ENCODE measurements at places on chromosomes 6 and 20.

GRCh38 chr6:126017668-126018067 lies 31.3 kb downstream of the TRMT11 start:
- no peak for DNase-seq

DNA sequence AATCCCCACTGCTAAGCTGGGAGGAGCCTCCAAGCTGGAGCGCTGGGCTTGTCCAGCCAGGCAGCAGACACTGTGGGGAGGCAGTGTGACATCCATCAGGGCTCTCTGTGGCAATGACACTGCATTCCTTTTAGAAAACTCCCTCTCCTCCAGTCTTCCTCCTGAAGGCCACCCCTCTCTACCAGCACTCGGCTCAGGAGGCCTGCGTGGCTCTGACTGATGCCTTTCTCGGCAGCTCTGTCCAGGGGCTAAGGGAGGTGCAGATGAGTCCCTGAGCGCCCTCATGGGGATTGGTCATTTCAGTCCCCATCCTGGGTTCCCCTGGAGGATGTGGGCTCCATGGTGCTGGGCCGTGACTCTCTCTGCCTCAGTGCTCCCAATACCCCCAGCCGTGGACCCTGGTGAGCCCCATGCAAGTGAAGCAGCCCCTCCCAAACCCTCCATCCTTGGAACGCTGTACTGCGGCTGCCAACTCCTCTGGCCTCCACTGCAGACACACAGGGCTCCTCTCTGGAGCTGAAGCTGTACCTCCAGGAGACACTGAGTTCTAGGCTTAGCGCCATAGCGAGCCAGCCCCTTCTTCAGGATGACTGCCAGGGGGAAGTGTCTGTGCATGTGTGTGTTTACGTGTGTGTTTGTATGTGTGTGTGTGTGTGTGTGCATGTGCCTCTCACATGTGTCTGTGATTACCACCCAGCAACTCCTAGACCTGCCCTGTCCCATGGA lies 209.6 kb downstream of the ERMARD start:
- no peak for DNase-seq

DNA sequence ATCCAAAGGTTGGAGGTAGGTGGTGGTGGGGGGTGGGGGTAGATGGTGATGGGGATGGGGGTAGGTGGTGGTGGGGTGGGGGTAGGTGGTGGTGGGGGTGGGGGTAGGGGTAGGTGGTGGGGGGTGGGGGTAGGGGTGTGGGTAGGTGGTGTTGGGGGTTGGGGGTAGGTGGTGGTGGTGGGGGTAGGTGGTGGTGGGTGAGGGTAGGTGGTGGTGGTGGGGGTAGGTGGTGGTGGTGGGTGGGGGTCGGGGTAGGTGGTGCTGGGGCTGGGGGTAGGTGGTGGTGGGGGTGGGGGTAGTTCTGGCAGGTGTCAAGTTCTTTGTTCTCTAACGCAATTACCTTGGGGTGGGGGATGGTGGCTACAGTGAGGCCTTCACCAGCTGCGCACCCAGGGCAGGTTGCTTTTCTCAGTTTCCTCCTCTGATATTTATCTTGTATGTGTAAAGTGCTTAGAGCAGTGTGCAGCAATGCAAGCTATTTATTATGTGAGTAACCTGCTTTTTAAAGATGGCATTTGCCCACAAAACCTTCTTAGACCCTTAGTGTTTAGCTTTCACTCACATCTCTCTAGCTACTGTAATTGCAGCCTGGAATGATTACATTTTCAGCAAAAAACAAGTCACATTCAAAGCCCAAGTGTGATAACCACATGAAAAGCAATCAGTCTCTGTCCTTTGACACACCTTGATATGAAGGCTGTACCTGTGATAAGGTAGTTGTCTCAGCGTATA lies 8.2 kb upstream of the CCDC167 start:
- DNase-seq, result no peak

GRCh38 chr6:41239467-41240159 lies 11.5 kb downstream of the TREML4 start:
- DNase-seq, result no peak

DNA sequence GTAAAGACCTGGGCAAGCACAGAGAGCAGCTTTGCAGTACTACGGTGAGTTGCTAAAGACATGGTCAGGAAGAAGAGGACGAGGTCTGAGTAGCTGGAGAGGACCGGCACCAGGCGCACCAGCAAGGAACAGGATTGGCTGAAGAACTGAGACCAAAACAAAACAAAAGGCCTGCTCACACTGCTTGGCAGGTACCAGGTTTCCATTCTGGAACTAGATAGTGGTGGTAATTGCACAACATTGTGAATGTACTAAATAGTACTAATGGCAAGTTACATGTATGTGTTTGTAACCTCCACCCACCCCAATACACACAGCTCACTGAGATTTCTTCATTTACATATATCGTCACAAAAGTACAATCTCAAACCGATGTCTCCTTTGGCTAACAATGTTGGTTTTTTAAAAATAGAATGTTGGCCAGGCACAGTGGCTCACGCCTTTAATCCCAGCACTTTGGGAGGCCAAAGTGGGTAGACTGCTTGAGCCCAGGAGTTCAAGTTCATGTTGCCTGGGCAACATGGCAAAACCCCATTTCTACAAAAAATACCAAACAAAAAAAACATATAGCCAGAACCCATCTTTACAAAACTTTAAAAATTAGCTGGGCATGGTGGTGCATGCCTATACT lies 32.5 kb upstream of the LYRM2 start:
- DNase-seq, result no peak

GRCh38 chr6:17277256-17277655 lies 3.9 kb upstream of the RBM24 start:
- DNase-seq, result no peak

DNA sequence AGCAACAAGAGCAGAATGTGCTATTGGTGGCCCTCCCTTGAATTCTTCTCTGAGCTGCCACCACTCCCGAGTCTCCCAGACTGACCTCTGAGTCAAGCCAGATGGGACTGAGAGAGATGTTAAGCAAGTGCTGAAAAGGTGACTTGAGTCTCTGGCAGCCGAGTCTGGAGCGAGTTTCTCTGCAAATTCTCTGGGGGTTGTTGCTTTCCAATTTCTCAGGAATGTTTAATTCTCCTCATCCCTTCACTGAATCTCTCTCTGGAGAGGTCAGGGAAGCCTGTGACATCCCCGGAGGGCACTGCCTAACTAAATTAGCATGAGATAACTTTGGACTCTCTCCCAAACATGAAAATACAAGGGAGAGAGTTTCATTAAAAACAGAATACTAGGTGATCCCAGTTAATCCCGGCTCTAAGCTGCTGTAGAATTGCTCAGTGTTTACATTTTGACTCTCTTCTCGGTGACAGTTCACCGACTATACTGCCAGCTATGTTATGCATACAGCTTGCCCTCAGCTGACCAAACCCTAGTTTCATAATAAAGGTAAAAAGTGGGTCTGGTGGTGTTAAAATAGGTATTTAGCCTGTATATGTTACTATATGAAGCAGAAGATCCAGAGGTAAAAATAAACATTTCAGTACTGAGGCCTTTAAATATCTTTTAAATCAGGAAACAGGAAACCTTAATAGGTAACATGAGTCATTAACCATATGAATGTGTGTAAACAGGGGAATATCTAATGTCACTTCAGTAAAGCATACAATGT lies 157.9 kb downstream of the FOXC1 start:
- no peak for DNase-seq

DNA sequence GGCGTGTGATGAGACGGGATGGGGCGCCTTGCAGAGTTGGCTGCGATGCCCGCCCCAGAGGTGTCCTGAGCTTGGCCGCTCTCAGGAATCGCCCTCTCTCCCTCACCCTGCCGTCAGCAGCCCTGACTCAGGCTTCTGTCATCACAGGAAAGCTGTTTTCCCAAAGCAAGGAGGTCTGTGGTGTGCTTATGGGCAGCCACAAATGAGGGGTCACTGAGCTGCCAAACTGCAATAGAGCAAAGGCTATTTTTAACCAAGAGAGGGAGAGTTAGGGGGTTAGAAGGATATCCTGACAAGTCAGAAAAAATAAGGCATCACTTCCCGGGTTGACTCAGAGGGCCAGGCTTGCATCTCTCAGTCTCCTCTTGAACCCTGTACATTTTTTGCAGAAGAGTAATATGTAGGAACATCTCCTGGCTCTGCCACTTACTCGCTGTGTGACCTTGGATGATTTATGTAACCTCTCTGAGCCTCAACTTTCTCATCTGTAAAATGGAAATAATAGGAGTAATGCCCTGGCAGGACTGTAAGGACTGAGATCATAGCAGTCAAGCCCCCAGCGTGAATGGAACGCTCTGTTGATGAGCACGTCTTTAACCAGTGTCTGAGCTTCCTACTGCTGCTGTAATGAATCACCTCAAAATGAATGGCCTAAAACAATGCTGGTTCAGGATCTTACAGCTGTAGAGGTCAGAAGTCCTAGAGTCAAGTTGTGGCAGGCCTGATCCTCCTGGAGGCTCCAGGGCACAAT lies 181.9 kb downstream of the NFATC2 start:
- DNase-seq, result no peak

- no peak for DNase-seq
These were observed 23.0 kb downstream of the MAP1LC3A start for GRCh38 chr20:34581341-34582184.

- DNase-seq, result no peak
These were observed 39.5 kb downstream of the ID4 start for GRCh38 chr6:19876672-19877071.

- DNase-seq, result no peak
These were observed 65.1 kb upstream of the PLEKHG1 start for GRCh38 chr6:150534553-150534952.

GRCh38 chr20:1663917-1664316 lies 6.3 kb upstream of the SIRPG start:
- DNase-seq, result no peak

GRCh38 chr20:31680286-31681127 lies 42.2 kb downstream of the BCL2L1 start:
- DNase-seq, result no peak

DNA sequence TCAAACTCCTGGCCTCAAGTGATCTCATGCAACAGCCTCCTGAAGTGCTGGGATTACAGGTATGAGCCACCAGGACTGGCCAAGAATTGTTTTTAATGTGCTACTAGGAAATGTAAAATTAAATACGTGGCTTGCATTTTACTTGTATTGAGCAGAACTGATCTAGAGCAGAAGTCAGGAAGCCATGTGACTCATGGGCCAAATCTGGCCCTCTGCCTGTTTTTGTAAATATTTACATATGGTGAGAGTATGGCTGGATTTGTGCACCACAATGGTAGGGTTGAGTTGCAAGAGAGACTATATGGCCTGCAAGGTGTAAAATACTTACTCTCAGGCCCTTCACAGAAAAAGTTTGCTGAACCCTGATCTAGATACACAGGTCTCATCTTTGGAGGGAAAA lies 75.8 kb downstream of the LAMP5 start:
- DNase-seq, result no peak

GRCh38 chr6:107709341-107709740 lies 114.8 kb downstream of the SCML4 start:
- no peak for DNase-seq

DNA sequence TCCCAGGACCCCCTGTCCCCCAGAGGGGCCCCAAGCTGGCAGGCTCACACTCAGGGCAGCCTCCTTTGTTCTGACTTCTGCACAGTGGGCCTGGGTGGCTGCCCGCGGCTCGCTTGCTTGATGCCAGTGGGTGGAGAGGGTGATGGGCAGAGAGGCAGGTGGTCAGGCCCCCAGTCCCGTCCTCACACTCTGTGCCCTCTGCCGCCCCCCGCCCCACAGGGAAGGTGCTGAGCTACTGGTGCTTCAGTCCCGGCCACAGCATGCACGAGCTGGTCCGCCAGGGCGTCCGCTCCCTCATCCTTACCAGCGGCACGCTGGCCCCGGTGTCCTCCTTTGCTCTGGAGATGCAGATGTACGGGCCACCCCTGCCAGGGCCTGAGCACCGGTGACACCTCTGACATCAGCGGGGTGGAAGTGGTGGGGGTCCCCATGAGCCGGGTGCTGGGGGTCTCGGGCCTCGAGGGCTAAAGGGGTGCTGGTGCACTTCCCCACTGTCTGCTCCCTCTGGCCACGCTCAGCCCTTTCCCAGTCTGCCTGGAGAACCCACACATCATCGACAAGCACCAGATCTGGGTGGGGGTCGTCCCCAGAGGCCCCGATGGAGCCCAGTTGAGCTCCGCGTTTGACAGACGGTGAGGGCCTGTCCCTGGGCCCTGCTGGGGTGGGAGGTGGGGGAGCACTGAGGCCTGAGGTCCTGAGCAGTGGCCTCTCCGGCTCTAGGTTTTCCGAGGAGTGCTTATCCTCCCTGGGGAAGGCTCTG lies 8.9 kb upstream of the TNFRSF6B start:
- no peak for DNase-seq

- DNase-seq, result no peak
These were observed 128.6 kb downstream of the ARID1B start for GRCh38 chr6:156905801-156906200.

GRCh38 chr20:44023515-44024371 lies 109.1 kb downstream of the TOX2 start:
- no peak for DNase-seq

- peak; percentile 72 for DNase-seq
These were observed 1729.5 kb downstream of the GRIK2 start for GRCh38 chr6:103122766-103123601.

DNA sequence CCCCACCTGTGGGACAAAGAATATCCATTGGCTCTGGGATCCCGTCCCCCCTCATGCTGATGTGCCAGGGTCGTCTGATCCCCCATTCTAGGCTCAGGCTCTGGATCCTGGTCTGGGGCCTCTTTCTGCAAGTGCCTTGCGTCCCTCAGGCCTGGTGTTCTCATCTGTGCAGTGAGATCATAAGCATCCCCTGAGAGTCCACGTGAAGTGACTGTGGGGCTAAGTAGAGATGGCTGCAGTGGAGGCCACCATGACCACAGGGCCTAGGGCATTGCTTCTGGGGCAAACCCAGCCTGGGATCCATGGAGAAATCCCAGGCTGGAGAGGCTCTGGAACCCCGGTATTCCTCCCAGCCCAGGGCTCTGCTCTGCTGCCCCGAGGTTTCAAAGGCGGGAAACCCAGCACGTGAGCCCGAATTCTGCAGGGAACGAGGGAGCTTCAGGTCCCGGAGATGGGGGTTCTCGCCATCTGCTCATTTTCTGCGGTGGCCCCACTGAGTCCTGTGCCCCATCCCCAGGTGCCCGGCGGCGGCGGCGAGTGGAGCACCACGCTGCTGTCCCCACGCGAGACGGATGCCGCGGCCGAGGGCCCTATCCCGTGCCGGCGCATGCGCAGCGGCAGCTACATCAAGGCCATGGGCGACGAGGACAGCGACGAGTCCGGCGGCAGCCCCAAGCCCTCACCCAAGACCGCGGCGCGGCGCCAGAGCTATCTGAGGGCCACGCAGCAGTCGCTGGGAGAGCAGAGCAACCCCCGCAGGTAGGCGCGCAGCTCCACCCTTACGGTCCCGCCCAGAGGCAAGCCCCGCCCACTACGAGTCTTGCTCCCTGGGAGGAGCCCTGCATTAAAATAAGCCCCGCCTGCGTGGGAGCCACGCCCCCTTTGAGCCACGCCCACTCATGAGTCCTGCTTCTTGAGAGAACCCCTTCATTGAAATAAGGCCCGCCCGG lies 105.5 kb upstream of the MYL9 start:
- DNase-seq, result no peak

GRCh38 chr6:28988536-28989311 lies 16.4 kb downstream of the ZNF311 start:
- no peak for DNase-seq

DNA sequence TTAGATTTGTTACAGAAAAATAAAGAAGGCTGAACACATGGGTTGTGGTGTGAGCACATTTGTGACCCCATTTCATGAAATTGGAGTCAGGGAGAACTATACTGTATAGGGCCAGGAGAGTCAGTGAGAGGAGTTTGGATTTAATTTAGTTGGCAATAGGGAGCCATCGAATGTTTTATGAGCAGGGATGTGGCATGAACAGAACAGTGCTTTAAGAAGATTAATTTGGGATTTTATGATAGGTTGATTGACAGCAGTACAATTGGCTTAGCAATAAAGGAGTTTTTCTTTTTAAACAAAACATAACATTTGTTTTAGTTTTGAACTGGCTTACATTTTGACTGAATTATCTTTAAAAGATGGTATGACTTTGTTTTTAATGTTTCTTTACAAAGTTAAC lies 105.6 kb upstream of the GLP1R start:
- DNase-seq, result no peak

Data from NCI-H1105 (cell line).